Activated CD8-positive, alpha-beta memory T cell treated with anti-CD3 and anti-CD28 coated beads, Interleukin-2, amount 50 U/mL, for 48 hours (primary cell): ENCODE measurements at places on chromosomes 6 and 20.

DNA sequence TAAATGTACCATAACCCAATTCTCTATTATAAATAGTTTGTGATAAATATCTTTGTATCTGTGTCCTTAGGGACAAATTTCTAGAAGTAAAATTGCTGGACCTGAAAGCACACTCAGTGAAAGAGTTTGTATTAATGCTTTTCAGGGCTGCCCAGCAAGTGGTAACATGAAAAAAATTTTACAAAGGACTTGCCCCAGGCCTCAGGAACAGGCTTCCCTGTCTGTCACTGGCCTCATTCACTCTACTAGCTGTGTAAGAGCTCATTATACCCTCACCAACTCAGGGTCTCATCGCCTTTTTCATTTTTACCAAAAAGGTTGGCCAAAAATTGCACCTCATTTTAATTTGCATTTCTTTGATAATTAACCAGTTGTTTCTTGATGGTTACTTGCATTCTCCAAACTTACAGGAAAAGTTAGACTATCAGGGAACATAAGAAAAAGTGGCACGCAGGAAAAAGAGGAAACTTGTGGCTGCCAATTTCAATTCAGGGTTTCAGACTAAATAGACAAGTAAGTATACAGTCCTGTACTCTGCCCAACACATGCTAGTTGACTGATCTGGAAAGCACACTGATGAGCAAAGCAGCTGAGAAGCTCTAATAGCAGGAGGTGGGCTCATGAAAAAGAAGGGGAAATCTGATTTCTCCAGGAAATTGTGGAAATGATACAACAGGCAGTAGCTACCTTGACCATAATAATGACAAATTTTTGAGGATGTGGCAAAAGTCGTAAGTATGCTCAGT lies 161.5 kb downstream of the KIF6 start:
- no peak for DNase-seq

GRCh38 chr6:91126876-91127275 lies 540.0 kb upstream of the MAP3K7 start:
- DNase-seq, result no peak

- DNase-seq, result no peak
Observed at GRCh38 chr6:82248273-82248735, 760 bp upstream of the IBTK start.

DNA sequence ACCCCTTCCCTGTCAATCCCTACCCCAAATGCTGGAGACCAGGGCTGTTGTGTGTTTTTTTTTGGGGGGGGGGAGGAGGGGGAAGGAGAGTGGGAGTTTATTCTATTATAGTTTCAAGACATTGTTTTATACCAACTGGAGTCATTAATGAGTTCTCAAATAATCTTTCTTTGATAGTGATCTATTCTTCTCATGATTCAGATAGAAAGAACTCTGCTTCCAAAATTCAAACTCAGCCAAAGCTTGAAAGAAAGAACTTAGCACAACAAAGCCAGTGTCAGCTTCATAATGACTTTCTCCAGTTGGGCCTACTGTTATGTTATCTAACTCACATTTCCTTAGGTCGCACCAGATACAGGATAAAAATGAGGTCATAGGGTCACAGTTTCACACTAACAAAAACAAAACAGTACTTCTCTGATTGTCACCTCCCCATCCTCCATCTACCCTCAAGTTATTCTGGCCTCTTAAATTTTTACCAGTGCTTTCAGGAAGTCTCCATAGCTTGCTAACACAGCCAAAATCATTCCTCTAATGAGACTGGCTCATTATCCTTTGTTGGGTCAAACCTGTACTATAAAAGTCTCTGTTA lies 19.0 kb upstream of the MAP3K7 start:
- DNase-seq, result no peak
